GM23248 (cell line): ENCODE measurements at places on chromosomes 1 and 21. TPM values are rescaled to one million over a fixed set of nuclear protein-coding genes. Genes with fewer than 3 reads are reported as not detected.

DNA sequence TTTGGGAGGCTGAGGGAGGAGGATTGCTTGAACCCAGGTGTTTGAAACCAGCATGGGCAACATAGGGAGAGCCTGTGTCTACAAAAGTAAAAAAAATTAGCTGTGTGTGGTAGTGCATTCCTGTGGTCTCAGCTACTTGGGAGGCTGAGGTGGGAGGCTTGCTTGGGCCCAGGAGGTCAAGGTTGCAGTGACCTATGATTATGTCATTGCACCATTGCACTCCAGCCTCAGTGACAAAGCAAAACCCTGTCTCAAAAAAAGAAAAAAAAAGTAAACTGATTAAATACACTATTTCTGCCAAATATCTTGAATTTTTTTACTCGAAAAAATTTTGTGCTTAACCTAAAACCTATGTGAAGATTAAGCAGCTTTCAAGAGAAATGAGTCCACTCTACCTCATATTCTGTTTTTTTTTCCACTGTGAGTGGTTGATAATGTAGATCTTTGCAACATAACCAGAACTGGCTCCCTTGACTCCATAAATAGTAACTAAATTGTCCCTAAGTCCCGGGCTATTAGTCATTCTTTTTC, 19.4 kb upstream of the ZNF281 start:
- DNase-seq: peak; percentile 79

DNA sequence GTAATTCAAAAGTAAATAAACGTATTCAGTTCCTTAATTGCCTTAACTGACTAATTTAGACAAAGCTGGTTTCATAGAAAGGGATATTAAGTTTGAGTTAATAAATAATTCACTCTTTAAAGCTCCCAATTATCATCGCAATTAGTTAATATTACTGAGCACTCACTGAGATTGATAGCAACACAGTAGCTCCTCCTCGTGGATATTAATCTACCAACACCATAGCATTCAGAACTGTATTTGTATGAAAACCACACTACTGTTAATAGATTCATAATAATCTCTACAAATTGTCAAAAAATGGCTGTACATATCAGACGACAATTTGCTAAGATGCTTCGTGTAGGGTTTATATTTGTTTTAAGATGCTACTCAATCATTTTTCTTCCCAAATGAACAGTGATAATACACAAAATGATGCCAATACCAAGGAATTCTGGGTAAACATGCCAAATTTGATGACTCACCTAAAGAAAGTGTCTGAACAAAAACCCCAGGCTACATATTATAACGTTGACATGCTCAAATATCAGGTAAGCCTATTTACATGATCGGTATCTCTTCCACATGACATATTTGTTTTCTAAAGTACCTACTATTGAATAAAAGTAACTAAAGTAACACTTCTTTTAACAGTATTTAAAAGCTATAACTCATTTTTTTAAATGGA, 18.8 kb upstream of the DYNLT5 start:
- peak; percentile 27 for DNase-seq

DNA sequence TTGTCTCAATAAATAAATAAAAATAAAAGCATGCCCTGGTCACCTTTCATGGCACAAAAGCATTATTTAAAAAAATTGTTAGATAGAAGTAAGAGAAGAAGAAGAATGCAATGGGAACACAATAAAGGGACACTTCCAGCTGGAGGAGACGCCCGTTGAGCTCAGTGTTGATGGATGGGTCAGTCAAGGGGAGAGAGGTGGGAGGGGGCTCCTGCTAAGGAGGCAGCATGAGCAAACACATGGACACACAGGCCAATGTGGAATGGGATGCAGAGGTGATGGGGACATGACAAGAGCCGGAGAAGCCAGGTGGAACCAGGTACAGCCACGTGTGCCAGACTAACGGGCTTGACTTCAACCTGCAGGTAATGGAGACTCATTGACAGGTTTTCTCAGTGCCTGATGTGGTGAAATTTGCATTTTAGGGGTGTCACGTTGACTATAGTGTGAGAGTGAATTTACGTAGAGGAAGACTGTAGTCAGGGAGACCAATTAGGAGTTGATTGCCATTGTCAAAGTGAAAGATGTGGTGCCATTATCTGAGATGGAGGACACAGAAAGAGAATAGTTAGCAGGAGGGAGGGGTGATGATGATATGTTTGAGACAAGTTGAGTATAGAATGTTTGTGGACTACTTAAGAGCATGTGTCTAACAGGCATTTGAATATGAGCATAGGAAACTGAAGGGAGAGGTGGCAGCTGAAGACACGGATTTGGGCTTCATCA, 48.7 kb upstream of the ATP2B4 start:
- no peak for DNase-seq

GRCh38 chr1:201275253-201275666, 8.0 kb upstream of the PKP1 start:
- DNase-seq: peak; percentile 98

GRCh38 chr1:239786464-239786863, 305.2 kb upstream of the FMN2 start:
- no peak for DNase-seq

DNA sequence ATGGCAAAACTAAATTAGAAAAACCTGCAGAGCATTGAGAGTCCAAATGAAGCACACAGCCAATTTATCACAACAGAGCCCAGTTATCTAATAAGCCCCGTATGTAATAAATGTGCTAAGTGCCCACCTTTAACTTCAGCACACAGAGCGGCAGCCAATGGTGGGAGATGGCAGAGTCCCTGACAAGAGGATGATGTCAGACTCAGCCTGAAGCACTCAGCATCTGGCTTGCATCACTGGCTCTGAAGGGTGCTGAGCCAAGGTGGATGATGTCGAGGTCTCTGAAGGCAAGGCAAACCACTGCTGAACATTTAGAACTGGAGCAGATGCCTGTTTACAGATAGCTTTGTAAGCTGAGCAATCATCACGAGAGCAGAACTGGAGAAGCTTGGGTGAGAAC, 118.3 kb downstream of the NUF2 start:
- DNase-seq: no peak

DNA sequence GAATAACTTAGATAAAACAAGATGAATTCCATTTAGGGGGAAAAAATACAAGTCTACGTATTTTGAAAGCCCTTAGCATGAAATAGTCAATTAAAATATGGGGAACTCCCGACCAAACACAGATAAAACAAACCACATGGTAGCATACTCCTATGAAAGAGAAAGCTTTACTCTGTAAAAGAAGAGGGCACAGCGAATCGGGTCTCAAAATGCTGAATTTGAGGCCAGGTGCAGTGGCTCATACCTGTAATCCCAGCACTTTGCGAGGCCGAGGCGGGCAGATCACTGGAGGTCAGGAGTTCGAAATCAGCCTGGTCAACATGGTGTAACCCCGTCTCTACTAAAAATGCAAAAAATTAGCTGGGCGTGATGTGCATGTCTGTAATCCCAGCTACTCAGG, 116.9 kb upstream of the TIAM1 start:
- no peak for DNase-seq

GRCh38 chr1:176696109-176696508, 233.1 kb downstream of the PAPPA2 start:
- DNase-seq: peak; percentile 26

DNA sequence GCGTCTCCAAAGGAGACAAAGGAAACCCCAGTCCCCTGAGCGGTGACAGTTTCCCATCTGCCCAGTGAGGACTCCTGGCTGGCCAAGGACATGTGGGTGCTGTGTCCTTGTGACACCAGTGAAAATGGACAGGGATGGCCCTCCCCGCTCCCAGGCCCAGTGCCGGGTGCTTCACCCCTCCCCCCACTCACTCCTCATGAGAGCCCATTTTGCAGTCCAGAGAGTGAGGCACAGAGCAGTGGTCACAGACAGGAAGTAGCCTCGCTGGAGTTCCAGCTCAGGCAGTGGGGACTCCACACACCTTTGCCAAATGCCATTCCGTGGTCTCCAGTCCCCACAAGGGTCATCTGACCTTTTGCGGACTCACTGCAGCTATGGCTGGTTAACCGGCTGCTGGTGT, 642.9 kb downstream of the PTPRU start:
- DNase-seq: no peak

- DNase-seq: peak; percentile 49
Measured at GRCh38 chr21:38388203-38388602, 110.1 kb downstream of the ERG start.

GRCh38 chr1:196545222-196545621, 63.0 kb downstream of the KCNT2 start:
- DNase-seq: no peak

Gene CNIH3
- 4.7 and 6.2 TPM in 2 replicates for polyA plus RNA-seq

Gene ADCY10
- 0.11 TPM in 1 of 2 replicates, not detected in the other for polyA plus RNA-seq
